ENCODE measurements at places on chromosomes 12 and 14.

- no peak for DNase-seq
These were observed 16.4 kb downstream of the RNASE2 start for GRCh38 chr14:20971705-20972021.

DNA sequence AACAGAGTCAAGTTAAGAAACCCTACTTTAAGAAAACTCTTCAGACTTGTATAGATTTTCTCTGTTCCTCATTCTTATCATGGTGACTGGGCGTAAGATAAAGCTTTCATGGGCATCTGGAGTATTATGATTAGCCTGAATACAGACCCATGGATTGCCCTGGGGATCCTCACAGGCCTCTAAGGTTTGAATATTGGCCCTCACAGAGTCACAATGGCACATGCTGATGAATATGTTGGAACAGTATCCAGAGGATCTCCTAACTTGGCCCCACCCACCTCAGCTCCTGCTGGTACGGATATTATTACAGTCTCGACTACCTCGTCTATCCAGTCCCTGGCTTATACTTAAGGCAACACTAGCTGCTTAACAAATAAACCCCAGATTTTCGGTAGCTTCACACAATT is 8.1 kb downstream of the OSBPL8 start:
- DNase-seq = no peak

- no peak for DNase-seq
These were observed 26.5 kb upstream of the RCOR1 start for GRCh38 chr14:102565959-102566358.

- DNase-seq = no peak
These were observed 2.5 kb upstream of the ACTN1 start for GRCh38 chr14:68981539-68981976.

DNA sequence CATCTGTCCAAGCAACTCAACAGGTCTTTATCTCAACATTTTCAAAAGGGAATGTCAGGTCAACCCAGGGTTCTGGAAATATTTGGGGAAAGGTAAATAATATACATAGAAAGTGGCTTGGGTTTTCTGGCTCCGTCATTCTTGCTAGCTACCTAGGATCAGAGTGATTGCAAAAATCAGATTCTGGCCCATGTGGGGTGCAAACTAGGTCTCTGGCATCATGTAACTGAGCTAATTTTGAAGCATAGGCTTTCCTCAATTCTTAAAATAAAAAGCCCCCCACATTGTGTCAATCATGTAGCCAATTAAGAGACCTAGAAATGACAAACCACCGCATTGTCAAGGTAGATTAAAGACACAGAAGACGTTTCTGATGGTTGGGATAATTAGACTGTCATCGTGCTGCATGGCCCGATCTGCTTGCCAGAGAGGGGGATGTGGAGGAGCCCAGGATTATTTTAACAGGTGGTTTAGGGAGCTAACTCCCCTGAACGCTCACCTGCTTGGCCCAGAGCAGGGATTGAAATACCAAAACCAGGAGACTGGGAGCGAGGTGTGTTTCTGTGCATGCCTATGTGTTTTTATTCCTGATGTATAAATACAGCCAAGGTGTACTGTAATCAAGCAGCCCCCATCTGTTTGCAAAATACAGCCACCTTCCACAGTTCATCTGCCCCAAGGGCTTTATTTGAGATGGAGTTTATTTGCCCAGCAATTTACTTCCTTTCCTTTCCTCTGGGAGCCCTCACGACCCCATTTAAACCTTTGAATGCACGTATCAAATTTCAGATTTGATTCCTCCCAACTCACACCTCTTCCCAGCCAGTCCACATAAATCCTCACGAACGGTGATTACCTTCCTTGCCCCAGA is 189.5 kb downstream of the TTC8 start:
- DNase-seq = no peak

GRCh38 chr14:76051717-76052465 is 66.3 kb downstream of the IFT43 start:
- no peak for DNase-seq

- DNase-seq = no peak
These were observed 19.0 kb downstream of the KLRB1 start for GRCh38 chr12:9588749-9589148.

DNA sequence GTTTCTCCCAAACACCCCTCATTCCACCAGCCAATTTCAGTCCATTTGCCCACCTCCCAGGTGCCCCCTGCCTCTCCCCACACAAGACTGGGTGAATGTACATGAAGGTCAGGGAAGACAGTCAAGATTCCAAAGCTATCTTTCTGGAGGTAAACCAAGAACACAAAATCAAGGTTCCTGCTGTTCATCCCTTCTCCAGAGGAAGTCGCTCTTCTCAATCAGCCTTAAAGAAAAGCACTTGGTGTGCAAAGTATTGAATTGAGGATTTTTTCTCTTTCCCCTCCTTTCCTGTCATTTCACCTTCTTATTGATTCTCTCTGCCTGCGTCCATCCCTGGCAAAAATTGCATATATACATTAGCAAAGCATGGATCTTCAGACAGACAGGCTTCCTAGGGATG is 4.5 kb downstream of the GRIN2B start:
- no peak for DNase-seq

- no peak for DNase-seq
These were observed 72.5 kb upstream of the SRRM4 start for GRCh38 chr12:118908811-118909210.

DNA sequence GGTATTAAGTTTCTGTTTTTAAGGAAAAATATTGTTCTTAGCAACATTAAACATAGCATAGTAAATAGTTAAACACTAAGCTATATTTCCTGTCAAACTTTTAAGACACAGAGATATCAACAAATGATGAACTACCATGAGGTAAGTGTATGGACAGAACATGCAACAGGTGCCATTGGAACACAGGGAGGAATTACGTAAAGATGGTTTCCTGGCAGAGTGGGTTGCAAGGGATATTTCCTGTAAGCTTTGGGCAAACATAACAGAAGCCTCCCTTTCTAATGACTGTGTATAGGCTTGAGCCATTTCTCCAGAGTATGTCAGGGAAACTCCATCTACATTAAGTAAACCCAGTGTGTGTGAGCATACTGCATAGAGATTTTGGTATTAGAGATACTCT is 31.7 kb upstream of the HELB start:
- DNase-seq = no peak

DNA sequence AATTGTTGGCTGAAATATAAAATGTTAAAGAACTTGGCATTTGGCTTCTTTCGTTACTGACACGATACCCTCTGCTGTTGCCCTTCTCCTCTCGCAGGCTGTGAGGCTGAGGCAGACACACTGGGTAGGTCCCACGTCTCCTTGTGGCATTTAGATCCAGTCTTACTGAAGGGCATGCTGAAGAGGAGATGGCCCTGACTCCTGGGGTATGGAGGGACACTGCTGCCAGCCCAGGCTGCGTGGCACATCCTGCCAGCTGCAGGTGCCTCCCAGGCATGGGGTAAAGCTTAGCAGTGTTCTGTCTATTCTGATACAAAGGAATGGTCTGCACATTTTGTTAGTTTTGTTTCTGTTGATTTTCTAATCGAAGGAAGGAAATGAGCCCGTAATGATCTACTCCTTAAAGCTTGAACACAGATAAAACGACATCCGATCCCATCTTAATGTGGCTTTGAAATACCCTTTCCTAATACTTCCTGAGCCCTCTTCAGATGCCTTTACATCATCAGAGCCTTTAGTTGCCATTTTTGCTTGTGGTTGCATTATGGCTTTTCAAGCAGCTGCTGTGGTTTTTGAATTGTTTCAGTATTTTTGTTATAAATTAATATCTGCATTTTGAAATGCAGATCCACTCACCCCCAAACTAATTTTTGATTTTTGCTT is 61.1 kb downstream of the WDR20 start:
- no peak for DNase-seq

DNA sequence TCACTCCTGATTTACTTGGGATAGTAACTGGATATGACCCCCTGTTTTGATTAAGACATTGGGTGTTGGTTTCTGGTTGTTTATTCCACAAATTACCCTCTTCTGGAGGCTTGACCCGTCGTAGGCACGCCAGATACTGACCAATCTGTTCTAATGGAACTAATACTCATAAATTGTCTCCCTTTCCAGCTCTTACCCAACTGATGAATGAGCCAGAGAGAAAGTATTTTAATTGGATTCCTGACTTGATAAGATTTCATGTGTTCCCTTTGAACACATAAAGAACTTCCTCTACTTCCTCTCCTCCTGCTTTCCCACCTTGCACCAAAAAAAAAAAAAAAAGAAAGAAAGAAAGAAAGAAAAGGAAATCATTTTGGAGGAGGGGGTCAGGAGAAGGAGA is 340.9 kb downstream of the PCNX1 start:
- no peak for DNase-seq

DNA sequence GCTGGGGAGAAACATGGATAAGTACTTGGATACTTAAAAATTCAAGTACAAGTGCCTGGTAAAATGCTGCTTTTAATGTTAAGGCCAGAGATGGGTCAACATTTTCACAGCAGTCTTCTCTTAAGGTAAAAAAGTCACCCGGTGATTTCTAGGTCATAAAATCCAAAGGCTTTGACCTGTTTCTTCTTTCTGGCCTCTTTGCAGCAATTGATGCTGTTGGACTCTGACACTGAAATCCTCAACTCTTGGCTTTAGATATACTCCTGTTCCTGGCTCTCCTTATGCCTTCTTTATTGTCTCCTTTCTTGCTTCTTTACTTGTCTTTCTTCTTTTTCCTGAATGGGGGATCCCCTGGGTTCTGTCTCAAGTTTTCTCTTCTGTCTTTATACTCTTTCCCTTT is 189.2 kb downstream of the SSPN start:
- DNase-seq = no peak

DNA sequence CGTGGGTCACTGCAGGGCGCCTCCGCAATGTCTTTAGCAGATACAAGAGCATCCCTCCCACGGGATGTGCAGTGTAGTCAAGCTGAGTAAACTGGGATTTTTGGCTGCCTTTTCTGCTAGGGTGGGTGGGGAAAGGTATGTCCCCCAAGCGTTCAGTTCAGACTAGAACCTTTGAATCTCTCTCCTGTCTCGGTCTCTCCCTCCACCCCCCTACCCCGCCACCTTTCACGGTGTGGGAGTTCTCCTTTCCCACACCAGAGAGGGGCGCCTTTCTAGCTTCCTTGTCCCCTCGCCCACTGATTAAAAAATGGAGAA is 525 bp upstream of the FAR2 start:
- DNase-seq = no peak

DNA sequence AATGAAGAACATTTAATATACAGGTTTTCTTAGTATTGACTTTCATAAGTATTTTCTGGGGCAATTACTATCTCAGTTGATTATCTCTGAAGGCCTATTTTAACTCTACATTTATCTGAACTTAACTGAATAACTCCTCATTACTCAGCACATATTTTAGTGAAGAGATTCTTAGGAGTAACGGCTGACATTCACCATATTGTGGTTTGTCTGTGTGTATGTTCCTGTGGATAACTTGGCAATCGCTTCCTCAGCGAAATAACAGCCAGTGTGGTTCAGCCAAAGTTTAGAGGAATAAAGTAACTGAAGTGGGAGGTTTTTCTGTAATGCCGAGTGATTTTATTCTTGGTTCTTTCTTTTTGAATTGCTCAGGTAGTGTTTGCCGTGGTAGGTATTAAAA is 168.0 kb downstream of the RAD51B start:
- DNase-seq = peak; percentile 78

DNA sequence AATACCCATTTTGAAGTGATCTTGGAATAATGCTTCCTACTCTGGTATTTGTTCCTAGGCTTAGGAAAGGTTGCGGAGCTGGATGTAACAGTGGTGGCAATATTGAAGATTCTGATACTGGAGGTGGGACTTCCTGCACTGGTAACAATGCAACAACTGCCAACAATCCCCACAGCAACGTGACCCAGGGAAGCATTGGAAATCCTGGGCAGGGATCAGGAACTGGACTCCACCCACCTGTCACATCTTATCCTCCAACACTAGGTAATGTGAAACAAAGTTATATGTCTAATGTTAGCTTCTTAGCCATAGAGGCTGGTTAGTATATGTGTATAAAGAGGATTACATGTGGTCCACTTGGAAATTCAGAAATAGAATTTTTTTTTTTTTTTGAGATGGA is 197.9 kb downstream of the PCNX1 start:
- DNase-seq = no peak

DNA sequence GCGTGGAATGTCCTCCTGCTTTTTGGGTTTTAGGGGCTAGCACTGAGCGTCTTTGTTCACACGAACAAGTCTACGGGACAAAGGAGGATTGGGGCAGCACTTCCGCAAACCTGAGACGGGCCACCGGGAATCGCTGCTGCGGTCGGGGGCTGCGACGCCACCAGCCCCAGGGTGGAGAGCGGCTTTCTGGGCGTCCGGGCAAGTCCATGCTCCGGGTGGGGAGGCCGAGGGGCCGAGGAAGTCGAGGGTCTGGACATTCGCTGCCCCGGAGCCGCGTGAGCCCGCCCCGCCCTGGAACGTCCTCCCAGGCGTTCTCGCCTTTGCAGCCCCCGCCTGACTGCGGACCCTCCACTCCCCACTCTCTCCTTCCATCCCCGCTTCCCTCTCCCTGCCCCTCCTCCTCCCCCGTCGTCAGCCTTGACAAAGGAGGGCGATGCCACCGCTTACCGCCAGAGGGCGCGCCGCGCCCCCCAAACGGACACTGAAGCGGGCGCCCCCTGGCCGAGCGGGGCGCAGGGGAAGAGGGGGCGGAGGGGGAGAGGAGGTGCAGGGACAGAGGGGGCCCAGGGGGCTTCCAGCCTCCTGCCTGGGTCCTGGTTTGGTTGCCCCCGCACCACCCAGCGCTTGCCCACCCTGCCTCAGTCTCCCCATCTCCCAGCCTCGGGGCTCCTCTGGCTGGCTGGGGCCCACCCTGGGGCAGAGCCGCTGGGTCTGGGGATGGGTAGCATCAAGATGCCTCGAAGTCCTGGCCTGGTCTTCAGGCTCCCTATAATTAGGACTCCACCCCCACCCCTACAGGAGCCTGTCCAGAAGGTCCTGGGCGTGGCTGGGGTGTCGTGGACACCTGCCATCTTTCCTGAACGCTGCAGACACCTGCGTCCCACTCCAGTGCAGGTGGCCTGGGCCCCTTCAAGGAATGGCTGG is 39.1 kb upstream of the INF2 start:
- DNase-seq = no peak

DNA sequence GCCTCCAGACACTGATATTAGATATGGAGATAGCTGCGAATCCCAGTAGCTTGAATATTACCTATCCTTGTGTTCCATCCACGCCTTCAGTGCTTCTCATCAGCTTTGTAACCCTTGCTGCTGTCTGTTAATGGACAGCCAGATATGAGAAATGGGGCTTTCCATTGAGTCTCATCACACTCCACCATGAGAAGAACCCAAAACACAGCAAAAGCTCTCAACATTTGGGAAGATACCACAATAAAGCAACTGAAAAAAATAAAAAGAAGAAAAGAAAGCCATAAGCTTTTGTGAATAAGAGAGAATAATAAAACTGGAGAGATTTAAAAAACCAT is 225.4 kb downstream of the GALC start:
- no peak for DNase-seq

GRCh38 chr14:68908803-68909202 is 70.3 kb downstream of the ACTN1 start:
- no peak for DNase-seq
